ENCODE measurements at places on chromosomes 7 and 10.

GRCh38 chr7:45089341-45089891 is 647 bp upstream of the NACAD start:
- DNase-seq, result peak; percentile 35

DNA sequence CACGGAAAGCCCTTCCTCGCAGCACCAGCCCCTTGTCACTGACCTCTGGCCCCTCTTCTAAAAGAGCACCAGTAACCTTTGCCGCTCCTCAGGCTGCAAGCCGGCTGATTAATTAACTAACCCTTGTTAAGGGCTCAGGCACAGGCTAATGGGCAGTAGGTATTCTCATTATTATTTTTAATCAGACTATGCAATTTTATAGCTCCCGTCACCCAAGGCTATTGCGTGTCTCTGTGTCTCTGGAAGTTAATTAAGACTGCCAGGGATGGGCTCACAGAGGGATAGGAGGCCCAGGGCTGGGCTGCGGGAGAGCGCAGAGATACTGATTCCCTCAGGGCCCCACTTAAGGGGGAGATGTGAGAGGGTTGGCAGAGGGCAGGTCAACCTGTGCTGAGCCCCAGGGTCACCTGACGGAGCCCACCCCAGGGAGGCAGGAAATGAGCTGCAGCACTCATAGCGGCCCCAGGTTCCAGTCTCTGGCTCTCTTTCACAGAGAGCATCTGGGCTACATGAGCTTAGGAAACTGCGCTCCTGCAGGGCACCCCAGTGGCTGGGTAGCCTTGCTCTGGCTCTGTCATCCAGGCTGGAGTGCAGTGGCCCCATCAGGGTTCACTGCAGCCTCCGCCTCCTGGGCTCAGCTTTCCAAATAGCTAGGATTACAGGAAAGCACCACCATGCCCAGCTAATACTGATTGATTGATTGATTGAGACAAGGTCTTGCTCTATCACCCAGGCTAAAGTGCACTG is 92.2 kb upstream of the LRRC4 start:
- DNase-seq, result no peak

GRCh38 chr10:89981891-89982290 is 280.5 kb downstream of the KIF20B start:
- DNase-seq, result no peak

DNA sequence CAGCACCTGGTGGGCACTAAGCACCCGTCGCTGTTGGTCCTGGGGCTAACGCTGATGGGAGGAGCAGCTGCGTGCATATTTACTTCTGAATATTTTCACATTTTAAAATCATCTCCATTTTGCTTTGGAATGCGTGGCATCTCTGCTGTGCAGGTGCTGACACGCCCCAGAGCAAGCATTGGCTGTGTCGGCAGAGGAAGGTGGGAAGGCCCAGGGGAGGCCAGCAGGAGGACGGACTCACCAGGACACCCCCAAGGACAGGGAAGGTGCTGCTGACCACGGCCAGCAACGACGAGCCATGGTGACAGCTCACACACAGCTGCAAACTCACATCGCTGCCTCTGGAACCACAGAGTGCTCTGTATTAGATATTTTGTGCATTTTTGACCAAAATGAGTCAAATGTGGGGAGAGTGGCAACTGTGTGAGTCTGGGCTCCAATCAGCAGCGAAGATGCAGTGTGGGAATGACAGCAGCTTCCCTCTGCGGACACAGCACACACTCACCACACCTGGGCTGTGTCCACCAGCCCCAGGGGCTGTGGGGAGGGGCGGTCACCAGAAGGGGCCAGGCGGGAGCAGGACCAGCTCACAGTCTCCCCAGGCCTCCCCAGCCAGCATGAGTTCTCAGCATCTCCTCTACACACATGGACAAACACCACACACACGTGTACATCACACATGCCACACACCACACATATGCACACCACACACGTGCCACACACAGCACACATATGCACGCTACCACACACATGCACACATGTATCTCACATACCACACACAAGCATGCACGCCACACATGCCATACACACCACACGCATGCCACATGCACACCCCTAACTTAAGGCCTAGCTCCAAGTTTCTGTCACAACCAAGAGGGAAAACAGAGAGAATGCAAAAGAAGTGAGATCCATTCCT is 58.2 kb downstream of the PTPRN2 start:
- DNase-seq, result no peak

DNA sequence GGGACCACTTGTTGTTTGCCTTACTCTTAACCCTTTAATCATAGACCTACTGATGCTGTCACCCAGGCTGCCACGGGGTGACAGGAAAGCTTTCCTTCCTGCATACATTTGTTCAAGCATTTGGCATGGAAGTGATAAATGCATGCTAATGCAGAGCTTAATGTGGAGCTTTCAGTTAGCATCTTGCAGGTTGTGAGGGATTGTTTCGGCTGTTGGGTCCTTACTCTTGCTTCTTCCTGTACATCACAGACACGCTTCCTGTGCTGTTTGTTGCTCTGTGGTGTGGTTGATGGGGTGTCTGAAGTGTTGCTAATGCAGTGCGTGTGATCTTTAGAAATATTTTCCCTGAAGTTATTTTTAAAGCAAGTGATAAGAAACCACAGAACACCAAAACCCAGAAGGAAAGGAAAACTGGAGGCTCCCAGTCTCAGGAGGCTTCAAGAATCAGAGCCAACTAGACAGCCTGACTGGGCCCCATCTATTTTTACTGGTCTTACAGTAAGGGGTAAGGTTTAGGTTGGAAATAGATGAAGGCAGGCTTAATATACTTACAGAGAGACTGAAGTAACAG is 143.1 kb downstream of the CHN2 start:
- DNase-seq, result no peak

DNA sequence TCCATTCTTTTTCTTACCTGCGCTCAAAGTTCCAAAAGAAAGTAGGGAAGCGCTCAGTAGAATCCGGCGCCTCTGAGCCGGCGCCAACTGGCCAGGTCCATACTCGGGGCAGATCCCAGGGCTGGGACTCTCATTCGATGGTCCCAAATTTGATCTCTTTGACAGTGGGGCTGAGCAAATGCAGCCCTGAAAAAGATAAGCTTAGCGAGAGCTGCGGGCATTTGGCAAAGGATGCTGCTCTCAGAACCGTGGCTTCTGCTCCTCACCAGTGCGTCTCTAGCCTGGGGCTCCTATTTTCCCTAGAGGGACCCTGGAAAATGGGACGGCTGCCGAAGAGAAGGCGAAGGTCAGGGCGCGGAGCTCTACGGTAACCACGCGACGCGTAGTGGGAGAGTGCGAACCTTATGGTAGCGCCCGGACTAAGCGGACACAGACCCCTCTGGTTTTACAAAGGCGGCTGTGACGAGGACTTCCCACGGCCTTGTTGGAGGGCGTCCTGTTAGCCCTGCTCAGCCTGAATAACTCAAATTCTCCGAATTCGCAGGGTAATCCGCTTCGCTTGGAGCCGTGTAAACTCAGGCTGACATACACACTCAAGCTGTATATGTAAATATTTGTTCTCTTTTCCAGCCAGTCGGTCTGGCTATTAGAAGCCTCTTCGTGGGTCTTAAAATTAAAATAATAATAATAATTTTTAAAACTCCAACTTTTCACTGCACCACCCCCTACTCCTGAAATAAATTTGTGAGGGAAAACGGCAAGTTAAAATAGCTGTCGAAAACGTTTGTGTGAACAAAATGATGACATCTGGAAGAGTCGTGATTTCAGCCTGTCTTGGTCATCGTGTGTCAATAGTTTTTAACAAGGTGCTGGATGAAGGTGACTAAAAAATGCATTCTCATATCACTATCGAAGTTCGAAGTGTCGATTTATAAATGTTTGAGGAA is 869 bp upstream of the TBX20 start:
- DNase-seq, result no peak

DNA sequence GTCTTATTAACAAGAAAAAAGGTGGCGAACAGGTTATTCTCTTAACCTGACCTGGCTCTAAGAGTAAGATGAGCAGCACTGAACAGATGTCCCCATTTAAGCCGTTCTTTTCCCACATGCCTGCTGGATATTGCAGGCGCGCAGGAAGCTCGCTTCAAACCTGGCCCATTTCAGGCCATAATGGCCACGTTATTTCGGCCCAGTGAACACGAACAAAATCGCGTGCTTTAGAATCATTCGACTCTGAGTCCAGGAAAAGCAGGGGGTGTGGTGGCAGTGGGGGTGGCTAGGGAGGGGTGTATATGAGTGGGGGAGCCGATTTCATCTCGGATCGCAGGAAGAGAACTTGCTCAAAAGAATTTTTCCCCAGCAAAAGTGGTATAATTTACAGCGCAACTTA is 6.6 kb upstream of the SP8 start:
- DNase-seq, result no peak
